H9 (cell line): ENCODE measurements at places on chromosomes 3 and 15. TPM values are rescaled to one million over a fixed set of nuclear protein-coding genes. Genes with fewer than 3 reads are reported as not detected.

RTP3 gene
- total RNA-seq: not detected in 2 replicates

DNA sequence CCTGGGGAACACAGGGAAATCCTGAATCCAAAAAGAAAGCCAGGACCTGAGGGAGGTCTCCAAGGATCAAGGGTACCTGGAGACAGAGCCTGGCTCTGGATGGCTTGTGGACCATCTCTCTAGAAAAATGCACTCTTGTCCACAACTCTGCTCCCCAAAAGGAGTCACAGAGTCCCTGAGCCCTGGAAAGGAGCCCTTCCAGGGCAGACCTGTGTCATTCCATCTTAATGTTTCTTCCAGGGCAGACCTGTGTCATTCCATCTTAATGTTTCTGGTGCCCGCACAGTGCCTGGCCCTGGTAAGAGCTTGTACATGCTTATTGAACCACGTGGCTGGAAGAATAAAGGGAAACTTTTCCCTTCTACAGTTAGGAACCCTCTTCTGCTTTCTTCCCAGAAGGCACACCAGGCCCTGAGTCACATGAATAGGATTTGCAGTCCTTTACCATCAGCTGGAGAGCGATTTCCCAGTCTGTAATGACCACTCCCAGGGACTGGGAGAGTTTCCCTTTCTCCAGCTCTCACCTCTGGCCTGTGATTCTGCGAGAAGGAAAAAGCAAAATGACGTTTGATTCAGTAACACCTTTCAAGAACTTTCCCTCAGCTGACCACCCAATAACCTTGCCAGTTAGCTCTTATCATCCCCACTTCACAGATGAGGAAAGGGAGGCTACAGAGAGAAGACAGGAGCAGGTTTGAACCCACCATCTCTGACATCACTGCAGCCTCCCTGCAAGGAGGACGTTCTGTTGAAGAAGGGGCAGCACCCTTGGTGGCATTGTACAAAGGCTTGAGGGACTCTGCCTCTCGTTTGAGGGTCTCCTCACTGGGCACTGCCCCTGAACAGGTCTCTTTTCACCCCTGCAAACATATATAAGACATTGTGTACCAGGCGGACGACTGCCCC, 35.8 kb upstream of the SLCO2A1 start:
- DNase-seq: no peak

GRCh38 chr3:40313975-40314860, 4.7 kb downstream of the EIF1B start:
- DNase-seq: no peak

GRCh38 chr3:122080207-122080587, 25.0 kb downstream of the CD86 start:
- DNase-seq: no peak

DNA sequence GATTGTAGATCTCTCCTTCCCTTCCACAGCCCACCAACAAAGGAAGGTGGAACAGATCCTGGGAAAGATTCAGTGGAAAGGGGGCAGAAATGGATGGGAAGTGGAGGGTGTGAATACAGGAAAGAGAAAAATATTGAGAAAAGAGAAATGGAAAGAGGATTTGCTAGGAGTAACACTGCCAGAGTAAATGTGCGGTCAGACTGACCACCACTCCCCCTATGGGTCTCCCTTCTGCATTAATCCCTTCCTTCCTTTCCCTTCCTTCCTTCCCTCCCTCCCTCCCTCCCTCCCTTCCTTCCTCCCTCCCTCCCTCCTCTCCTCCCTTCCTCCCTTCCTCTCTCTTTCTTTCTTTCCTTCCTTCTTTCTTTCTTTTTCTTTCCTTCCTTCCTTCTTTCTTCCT, 12.0 kb upstream of the COMMD2 start:
- no peak for DNase-seq

GRCh38 chr15:57916695-57917094, 148.8 kb downstream of the ALDH1A2 start:
- no peak for DNase-seq
